ENCODE measurements at places on chromosomes 11 and 22.

DNA sequence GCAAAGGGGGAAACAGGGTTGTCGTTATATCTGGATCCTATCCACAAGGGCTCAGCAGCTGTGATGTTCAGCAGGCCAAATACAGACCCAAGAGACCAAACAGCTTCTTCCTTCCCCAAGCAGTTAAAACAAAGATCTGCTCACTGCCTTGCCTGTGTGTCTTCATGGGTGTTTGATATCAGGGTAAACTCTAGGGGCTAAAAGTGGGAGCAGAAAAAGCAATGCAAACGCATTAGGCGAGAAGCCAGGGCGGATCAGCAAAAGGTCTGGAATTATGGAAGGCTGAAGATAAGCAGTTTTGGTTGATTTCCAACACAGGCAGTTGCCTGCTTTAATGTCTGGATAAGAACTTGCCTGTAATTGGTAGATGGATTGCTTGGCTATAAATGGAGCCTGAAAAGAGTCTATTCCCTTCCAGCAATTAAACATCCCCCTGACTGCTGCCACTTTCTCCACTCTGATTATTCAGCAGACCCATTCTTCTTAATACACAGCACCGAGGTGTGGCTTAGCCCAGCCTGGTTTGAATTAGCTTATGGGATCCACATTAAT is 126.3 kb downstream of the COMMD9 start:
- DNase-seq = no peak

DNA sequence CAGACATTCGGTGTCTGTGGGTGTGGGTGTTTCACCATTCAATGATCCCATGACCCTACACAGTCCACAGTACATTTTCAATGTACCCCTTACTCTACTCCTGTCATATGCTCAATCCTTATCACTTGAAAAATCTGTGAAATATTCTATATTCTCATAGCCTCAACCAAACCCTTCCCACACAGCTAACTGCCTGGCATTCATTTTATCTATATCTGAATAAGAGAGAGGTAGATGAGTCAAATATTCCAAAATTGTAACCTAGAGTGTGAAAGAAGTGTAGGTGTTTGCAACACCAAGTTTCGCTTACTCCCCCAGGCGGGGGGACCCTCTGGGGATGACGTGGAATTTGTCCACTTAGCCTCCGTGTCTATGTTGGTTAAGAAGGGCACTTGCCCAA is 354.8 kb downstream of the ETS1 start:
- DNase-seq = no peak

DNA sequence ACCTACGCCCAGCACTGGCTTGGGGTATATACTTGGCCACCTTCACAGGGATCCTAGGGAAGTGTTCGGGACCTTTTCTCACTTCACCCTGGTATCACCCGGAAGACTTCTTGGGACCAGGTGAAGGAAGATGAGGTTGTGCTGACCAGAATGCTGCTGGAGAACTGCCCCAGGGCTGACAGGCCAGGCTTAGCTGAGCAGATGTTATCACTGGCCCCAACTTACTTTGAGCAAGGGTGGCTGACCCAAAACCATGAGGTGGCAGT is 4.5 kb downstream of the FTH1 start:
- DNase-seq = peak; percentile 37

DNA sequence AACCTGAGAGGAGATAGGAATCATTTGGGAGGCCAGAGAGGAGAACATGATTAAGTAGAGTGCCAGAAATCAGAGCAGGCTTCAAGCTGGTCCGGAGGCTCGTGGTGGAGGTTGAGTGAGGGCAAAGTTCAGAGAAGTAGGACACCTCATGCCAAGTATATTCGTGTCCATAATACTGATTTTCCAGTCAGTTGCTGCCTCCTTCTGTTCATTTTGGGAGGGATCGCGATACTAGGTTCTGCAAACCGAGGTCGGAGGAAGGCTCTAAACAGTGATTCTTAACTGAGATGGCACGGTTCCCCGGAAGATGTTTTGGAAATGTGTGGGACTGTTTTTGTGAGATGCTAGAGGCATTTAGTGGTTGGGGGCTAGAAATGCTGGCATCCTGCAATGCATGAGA is 13.6 kb upstream of the CD3E start:
- DNase-seq = peak; percentile 46

GRCh38 chr22:38296372-38296771 is 20.9 kb downstream of the CSNK1E start:
- DNase-seq = no peak

DNA sequence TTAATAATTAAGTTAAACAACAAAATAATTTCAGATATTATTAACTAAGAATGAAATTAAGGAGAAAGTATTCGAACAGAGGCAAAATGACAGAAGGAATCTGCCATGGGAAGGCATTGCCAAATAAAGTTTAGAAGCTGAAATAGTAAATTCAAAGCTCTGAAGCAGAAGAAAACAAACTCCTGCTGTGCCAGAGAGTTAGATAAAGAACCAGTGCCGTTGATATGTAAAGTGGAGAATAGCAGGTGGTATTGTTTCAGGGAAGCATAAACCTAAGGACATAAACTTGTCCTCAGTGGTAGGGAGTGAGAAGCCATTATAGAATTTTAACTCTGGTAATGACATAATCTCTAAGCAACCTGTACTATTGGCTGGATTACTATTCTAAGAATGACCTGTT is 2.7 kb upstream of the HBG2 start:
- no peak for DNase-seq

- no peak for DNase-seq
Observed at GRCh38 chr22:31206896-31207687, 5.0 kb upstream of the LIMK2 start.

DNA sequence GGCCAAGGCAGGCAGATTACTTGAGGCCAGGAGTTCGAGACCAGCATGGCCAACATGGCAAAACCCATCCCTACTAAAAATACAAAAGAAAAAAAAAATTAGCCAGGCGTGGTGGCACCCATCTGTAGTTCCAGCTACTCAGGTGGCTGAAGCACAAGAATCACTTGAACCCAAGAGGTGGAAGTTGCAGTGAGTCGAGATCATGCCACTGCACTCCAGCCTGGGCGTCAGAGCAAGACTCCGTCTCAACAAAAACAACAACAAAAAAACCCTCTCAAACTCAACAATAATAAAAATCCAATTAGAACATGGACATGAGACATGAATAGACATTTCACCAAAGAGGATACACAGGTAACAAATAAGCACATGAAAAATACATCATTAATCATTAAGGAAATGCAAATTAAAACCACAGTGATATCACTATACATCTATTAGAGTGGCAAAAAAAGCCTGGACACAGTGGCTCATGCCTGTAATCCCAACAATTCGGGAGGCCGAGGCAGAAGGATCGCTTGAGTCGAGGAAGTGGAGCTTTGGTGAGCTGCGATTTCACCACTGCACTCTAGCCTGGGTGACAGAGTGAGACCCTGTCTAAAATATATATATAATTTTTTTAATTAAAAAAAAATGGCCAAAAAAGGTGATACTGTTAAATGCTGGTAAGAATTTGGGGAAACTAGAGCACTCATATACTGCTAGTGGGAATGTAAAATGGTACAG is 12.7 kb upstream of the SEPTIN5 start:
- DNase-seq = no peak

DNA sequence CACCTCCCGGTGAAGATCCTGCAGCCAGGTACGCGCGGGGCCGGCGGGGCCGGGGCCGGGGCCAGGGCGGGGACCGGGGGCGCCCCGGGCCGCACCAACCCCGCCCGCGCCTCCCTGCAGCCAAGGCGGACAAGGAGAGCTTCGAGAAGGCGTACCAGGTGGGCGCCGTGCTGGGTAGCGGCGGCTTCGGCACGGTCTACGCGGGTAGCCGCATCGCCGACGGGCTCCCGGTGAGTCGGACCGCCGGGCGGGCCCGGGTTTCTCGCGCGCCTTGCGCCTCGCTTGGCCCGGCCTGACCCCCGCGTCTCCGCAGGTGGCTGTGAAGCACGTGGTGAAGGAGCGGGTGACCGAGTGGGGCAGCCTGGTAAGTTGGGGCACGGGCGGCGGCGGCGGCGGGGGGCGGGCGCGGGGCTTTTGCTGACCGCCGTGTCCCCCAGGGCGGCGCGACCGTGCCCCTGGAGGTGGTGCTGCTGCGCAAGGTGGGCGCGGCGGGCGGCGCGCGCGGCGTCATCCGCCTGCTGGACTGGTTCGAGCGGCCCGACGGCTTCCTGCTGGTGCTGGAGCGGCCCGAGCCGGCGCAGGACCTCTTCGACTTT is 531 bp downstream of the PIM3 start:
- DNase-seq = no peak

DNA sequence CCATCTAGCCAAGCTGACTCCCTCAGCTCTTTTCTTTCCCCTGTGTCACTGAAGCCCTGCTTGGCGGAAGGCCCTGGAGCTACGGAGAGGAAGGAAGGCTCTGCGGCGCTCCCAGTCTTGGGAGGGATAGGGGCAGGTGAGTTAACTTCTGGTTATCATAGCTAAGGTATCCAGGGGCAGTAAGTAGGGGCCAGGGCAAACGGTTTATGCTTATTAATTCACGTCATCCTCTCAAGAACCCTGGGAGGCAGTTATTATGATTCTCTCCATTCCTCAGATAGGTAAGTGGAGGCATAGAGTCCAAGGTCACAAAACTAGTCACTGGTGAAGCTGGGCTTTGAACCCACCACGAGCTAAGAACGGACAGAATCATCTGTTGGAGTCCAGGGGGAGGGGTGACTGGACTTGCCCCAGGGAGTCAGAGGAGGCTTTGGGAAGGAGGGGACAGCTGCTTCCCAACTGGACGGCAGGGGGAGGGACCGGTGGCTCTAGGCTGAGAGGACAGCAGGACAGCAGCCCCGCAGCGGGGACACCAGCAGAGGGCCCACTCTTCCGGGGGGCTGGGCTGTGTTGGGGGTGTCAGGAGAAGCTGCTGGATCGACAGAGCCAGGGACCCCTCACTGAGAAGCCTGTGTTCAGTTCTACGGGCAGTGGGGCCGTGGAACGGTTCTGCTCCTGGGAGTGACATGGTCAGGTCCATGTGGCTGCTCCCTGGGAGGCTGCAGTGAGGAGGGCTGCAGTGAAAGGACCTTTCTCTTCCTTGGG is 3.5 kb downstream of the BAIAP2L2 start:
- no peak for DNase-seq

DNA sequence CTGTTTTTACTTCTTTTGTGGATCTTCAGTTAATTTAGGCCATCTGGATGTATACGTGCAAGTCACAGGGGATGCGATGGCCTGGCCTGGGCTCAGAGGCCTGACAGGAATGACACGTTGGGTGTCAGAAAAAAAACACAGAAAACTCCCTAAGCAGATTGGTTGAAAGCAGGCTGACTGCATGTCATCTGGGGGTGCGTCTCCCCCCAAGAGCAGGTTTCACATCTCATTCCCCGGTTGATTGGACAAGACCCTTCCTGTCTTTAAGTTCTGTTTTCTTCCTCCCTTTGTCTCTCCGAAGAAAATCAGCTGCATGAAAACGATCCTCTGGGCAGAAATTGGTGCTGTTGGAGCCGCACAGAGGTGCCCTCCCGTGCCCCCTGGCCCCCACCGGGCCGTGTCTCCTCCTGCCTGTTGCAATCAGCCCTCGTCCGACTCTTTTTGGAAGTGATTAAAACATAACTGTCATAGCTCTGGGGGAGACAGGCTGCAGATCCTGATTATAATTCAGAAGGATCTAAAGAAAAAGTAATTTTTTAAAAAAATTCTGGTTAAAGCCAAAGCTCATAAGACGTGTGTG is 71.8 kb upstream of the PARVG start:
- no peak for DNase-seq

DNA sequence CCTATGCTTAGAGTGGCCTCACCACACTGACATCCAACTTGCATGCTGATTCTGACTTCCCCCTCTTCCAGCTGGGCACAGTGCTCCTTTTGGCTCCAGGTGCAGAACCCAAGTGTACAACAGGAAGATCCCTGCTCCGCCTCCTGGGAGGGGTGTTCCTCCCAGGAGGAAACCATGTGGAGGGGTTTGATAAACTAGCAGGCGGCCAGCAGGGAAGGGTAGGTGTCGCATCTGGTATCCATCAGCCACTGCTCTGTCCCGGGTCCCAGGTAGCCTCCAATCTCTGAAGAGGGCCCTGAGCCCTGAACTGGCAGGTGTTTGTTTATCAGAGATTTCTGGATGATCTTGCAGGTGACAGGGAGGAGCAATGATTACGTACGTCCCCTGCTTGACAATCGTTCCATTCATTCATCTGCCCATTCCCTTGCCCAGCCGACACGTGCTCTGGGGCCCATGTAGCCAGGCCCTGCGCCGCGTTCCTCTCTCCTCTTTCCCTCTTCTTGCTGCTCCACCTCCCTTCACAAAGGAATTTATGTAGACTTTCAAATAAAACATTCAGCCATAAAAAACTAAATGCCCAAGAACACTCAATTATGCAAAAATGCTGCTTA is 41.2 kb upstream of the MICAL2 start:
- no peak for DNase-seq

DNA sequence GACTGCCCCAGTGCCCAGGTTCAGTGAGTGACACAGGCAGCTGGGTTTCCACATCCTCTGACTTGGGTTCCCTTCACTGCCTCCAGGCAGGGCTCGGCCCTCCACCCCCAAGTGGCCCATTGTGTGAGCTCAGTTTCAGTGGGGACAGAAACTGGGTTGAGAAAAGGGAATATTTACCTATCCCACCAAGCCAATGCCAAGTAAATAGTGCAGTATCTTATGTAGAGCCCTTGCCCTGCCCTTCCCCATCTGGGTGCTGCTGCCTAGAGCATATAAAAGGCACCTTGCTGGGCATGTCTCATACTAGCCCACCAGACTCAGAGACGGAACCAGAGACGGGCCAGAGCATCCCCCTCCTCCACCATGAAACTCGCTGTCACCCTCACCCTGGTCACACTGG is at the start of gene SCGB1A1:
TSS of gene SCGB1A1 (plus strand) at position 301 of the 400 bp plus-strand sequence. CDS start at position 364, 63 bp downstream.
- no peak for DNase-seq

GRCh38 chr11:639332-639955 is 2.4 kb downstream of the DRD4 start:
- no peak for DNase-seq

DNA sequence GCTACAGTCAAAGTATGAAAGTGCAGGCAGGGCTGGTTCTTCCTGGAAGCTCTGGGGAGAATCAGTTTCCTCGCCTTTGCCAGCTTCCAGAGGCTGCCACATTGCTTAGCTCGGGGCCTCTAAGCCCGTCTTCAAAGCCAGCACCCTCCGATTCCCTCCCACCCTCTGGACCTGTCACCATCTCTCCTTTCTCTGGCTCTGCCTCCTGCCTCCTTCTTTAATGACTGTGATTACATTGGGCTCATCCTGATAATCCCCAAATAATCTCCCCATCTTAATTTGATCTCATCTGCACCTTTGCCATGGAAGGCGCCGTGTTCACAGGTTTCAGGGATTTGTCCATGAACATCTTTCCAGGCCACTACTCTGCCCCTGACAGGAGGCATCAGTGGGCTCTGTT is 42.5 kb downstream of the MCM5 start:
- DNase-seq = no peak

DNA sequence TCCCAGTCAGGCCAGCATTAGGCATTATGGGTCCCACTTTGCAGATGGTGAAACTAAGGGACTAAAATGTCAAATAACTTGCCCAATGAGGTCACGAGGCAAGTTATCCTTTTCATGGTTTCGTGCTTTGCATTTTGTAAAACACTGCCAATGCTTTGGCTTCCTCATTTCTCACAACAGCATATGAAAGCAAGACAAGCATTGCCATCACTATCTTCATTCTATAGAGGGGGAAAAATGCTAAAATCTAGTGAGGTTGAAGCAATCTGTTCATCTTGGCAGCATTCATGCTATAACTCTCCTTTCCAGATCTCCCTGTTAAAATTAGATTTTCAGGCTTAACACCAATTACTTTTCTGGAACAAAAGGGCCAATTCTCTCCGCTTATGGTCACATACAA is 14.8 kb downstream of the FAM181B start:
- no peak for DNase-seq

Measured in CD8-positive, alpha-beta memory T cell (primary cell).